A172 (cell line): ENCODE measurements at places on chromosomes 2 and 18. TPM values are rescaled to one million over a fixed set of nuclear protein-coding genes. Genes with fewer than 3 reads are reported as not detected.

DNA sequence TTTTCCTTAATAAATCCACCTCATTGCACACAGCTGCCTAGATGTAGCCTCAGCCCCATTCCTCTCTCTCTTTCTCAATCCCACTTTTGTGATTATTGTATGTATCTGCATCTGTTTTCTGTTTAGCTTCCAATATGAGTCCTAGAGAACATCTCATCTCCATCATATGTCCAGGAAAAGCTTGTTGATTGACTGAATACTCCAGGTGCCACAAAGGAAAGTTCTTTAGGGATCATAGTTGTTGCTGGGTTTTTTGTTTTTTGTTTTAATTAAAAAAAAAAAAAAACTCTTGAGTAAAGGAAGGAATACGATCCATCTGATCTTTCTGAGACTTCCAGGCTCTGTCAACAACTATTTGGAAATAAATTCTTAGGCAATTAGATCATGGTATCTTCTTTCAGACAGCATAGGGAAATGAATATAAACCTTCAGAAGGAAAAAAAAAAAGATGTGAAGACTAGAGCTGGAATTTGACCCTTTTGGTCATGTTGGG lies 42.5 kb downstream of the KIAA2012 start:
- DNase-seq, result peak; percentile 19

DNA sequence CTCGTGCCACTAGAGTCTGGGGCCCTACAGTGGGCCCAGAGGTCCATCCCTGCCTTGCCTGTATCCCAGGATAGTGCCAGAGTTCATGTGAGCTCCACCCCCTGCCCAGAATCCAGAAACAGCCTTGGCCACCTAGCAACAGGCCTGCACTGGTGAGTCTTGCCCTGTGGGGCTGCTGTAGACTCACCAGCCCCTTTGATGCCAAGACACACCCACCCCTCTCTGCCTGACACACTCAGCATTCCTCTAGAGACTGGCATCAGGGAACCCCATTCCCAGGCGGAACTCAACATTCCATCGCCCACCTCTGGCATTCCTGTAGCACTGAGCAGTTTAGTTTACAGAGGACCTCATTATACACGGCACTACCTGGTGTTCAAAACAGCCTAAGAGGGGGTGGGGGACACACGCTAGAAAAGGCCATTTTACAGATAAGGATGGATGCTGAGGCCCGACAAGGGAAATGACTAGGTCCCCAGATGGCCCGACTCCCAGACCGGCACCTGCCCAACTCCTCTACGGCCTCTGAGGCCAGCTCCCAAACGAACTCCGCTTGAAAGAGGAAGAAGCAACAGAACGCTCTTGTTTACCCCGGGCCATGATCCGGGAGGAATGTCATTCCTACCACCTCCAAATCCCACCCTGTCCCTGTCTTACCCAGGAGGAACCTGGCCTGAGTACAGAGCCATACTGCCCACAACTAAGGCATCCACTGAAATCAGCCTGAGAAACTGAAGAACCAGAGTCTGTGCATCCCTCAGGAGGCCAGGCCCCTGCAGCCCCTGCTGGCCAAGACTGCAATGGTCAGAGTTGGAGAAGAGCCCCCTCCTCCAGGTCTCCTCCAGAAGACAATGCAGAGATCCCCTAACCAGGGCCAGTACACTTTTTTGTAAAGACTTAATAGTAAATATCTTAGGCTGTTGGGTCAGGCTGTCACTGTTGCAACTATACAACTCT lies 180.2 kb downstream of the TNS1 start:
- DNase-seq, result peak; percentile 57

GRCh38 chr2:9748577-9748976 lies 94.7 kb upstream of the TAF1B start:
- DNase-seq, result peak; percentile 63

GRCh38 chr2:223697316-223697891 lies 95.2 kb upstream of the SCG2 start:
- no peak for DNase-seq

GRCh38 chr2:212941361-212941760 lies 210.1 kb downstream of the IKZF2 start:
- no peak for DNase-seq

DNA sequence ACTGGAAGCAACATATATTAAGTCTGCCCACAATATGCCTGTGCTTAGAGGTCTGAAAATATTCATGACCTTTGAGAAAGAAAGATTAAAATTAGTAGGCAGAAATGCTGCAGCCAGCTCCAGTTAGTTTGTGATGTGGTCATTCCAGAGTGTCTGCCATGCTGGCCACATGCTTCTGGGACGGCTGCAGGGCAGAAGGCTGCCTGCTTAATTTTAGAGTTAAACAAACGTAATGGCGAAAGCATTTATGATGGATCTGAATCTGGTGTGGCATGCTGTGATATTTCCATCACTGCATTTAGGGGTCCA lies 95.4 kb downstream of the FHOD3 start:
- no peak for DNase-seq

GRCh38 chr2:85840091-85840490 lies 48.7 kb downstream of the ST3GAL5 start:
- DNase-seq, result no peak

- DNase-seq, result no peak
These were observed 377.4 kb upstream of the CRIM1 start for GRCh38 chr2:35978218-35978617.

GRCh38 chr2:177553176-177553884 lies 160.8 kb downstream of the AGPS start:
- DNase-seq, result peak; percentile 18

- DNase-seq, result no peak
These were observed 927.3 kb upstream of the CDH2 start for GRCh38 chr18:29104227-29104626.

DNA sequence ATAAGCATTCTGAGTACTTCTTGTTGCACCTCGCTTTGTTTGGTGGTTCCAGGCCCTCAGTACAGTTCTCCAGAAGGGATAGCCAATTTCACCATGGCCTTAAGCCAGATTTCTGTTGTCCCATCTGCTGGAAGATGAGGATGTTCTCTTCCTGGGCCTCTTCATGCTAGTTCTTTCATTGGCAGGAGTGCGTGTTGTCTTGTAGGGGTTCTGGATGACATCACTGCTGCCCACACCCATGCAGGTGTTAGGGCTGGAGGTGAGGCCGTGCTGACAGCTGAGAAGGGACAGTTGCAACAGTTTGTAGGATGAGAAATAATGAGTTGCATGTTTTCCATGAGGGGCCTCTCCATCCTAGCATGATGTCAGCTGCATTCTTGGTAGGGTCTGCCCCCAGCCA lies 142.9 kb downstream of the LDLRAD4 start:
- no peak for DNase-seq

Gene KIAA2012
- not detected in 2 replicates for total RNA-seq

Gene UGT1A5
- not detected in 2 replicates for total RNA-seq

Gene HOXD13
- 4.2 and 5.2 TPM in 2 replicates for total RNA-seq

Gene AGPS
- 58.7 and 67.6 TPM in 2 replicates for total RNA-seq

Gene SPATS2L
- 150 and 154 TPM in 2 replicates for total RNA-seq
